WTC11 (cell line): ENCODE measurements at places on chromosomes 3 and 15. TPM values are rescaled to one million over a fixed set of nuclear protein-coding genes. Genes with fewer than 3 reads are reported as not detected.
A peak's percentile ranks its signal among the peaks of the same experiment; 100 is the strongest.

TRIM71 gene
- 237 to 274 TPM (median 238 TPM) in 3 replicates for total RNA-seq

CAND2 gene
- total RNA-seq: 13.7 to 15.4 TPM (median 14.3 TPM) in 3 replicates

ARPP21 gene
- total RNA-seq: not detected in 3 replicates

KNG1 gene
- total RNA-seq: 0.13 to 0.44 TPM (median 0.34 TPM) in 3 replicates

NMNAT3 gene
- 3.5 to 4.9 TPM (median 4.6 TPM) in 3 replicates for total RNA-seq

MST1R gene
- total RNA-seq: 5.1 to 6.2 TPM (median 5.6 TPM) in 3 replicates

PCNP gene
- total RNA-seq: 187 to 193 TPM (median 192 TPM) in 3 replicates

ROPN1 gene
- not detected in 3 replicates for total RNA-seq

MORC1 gene
- not detected in 3 replicates for total RNA-seq

PLOD2 gene
- 36.6 to 40.7 TPM (median 39.3 TPM) in 3 replicates for total RNA-seq

CFAP91 gene
- total RNA-seq: 2.2 to 3.5 TPM (median 3.3 TPM) in 3 replicates

POPDC2 gene
- total RNA-seq: 0.48 to 0.64 TPM (median 0.53 TPM) in 3 replicates

- DNase-seq: no peak
These were observed 69.2 kb upstream of the MFGE8 start for GRCh38 chr15:88982304-88982945.

- DNase-seq: no peak
These were observed 41.6 kb downstream of the WDR76 start for GRCh38 chr15:43868406-43868805.

- no peak for DNase-seq
These were observed 7.9 kb downstream of the VGLL4 start for GRCh38 chr3:11635680-11636393.

DNA sequence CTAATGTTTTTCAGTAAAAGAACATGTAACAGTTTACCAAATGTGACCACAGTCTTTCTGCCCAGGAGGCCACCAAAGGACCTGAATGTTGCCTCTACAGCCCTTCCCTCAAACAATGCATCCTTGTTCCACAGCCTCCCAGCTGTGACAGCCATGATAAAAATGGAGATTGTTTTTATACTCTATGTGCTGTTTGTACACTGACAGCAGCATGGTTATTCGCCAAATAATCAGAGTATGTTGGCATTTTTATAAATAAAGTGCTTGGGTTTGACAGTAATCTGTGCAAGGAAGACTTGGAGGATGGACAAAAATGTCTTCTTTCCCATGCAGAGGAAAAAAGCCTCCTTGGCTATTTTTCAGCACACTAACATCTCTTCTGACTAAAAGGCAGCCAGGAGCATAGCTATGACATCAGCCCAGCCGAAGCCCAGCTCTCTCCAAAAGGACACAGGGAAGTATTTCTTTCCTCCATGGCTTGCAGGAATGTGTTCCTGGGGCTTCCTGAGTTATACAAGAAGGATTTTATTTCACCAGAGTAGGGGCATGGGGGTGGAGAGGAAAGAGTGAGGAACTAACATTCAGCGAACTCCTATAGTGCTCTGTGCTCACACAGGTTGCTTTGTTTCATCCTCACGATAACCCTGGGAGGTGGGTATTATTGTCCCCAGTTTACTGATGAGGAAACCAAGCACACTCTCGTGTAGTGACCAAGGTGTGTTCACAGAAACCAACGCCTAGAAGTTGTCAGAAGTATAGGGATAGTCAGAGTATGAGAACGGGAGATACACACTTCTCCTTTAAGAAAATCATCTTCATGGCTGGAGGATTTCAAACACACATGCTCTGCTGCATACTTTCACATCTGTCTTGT lies 339.7 kb downstream of the MECOM start:
- DNase-seq: no peak

DNA sequence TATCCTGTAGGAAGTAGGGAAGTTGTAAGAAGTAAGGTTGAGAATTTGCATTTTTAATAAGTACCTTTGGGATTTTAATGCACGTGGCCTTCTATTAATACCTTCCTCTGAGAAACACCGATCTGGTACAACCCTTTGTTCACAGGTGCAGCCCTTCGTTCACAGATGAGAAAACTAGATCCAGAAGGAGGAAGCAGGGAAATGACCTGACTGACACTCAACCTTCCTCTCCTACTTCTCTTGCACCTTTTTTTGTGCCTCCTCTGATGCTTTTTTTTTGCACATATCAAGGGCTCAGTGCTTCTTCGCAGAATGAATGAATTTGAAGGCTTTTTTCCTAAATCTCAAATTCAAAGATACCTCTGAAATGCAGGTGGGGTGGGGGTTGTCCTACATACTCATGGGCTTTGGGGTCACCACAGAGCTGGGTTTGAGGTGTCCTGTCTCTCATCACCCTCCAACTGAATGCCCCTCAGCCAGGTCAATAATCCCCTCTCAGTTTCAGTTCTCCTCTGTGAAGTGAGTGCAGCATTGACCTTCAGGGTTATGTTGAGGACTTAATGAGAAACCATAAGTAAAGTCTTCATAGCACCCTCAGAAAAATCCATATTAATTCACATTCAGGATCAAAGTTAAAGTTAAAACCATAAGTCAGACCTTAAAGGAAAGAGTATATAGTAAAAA lies 161.5 kb upstream of the CTNNB1 start:
- DNase-seq: no peak

DNA sequence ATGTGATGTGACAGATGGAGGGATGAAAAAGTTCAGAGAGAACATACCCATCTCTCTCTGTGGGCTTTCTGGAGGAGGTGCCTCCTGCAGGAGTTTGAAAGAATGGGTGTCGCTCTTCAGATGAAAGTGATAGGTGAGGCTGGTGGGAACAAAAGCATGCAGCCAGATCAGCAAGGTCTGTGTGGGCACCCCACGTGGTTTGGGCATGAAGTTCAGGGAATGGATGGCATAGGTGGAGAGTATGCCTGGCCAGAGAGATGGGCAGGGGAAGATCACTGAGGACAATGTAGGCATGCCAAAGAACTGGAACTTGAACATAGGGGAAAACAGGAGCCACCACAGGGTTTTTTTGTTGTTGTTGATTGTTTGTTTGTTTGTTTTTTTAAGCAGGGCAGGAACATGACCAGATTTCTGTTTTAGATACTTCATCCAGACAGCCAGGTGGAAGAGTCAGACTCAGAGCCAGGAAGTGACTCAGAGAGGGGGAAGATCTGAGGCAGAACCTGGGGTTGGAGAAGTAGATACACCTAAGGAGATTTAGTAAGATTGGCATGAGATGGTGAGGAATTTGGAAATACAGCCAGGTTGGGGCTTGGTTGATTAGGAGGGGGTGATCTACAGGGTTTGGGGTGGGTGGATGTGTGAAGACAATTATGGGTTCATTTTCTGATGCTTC lies 64.8 kb upstream of the CLSTN2 start:
- DNase-seq: no peak

DNA sequence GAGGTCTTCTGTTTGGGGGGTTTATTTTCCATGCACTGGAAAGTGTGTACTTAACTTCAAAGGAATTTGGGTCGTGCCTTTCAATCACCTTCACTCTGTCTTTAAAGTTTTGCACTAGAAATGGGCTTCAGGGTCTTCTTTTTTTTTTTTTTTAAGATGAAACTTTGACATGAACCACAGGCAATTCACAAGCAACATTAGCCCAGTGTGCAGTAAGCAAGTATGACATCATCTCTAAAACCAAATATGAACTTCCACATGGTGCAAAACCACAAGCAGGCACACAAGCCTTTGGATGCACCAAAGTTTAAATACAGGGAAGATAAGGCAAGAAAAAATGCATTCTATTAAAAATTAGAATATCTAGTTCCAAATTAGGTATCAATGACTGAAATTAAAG lies 381.9 kb downstream of the ERC2 start:
- DNase-seq: no peak

DNA sequence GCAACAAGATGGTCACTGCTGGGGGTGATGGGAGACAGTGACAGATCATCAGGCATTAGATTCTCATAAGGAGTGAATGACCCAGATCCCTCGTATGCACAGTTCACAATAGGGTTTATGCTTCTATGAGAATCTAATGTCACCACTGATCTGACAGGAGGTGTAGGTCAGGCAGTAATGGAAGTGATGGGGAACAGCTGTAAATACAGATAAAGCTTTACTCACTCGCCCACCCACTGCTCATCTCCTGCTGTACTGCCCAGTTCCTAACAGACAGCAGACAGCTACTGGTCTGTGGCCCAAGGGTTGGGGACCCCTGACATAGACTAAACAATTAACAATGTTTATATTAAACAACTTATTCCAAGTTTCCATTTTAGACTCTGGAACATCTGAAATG lies 25.4 kb downstream of the IFT80 start:
- DNase-seq: no peak

DNA sequence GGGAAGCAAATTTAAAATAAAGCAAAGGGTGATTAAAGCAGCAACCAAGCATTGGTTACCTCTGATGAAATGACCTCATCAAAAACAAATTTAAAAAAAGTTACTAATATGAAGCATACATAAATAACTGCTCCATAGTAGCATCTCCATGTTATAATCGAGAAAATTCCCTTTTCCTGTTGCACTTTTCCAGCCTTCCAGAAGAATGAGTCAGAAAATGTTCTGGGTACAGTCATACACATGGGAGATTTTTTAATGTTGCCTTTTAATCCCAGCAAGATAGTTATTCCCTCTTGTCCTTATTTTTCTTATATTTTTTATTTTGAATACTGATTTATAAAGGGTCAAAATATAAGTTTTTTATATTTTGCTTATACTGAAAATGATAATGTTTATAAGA lies 2.6 kb upstream of the TMCO5A start:
- no peak for DNase-seq

DNA sequence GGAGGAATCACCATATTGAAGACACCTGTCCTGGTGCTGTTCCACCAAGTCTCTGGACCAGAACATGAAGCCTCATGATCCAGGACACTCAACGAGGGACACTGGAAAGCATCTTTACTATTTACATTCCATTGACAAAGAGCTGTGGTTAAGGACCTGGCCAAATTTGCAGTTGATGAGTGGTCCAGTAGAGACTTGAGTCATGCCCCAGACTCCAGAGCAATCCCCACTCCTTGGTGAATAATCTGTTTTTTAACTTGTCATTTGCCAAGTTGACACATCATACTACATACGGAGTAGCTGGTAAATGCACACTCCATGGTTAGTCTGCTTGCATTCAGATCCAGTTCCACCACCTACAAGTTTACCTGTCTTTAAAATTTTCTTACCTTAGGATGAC lies 1.2 kb upstream of the COL6A6 start:
- no peak for DNase-seq

GRCh38 chr15:45249125-45249780 lies 2.8 kb upstream of the SLC28A2 start:
- no peak for DNase-seq

GRCh38 chr15:55742498-55742926 lies 440 bp downstream of the PRTG start:
- DNase-seq: no peak

GRCh38 chr3:58899953-58900298 lies 149.9 kb downstream of the CFAP20DC start:
- no peak for DNase-seq

DNA sequence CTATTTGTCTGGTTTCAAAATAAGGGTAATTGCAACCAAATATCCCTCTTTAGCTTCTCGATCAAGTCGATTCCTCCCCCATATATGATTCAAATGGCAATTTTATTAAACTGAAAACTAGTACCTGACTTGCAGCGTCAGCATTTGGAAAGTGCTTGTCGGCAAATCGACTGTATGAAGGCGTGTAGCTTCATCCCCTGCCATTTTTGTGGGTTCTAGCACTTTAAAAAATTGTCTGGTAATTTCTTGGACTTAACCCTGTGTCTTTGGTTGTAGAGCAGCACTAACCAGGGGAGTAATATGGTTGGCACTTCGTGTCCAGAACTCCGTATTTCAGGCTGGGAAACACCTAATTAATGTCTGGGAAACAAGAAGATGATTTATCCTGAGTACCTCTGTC lies 573 bp downstream of the MME start:
- no peak for DNase-seq

DNA sequence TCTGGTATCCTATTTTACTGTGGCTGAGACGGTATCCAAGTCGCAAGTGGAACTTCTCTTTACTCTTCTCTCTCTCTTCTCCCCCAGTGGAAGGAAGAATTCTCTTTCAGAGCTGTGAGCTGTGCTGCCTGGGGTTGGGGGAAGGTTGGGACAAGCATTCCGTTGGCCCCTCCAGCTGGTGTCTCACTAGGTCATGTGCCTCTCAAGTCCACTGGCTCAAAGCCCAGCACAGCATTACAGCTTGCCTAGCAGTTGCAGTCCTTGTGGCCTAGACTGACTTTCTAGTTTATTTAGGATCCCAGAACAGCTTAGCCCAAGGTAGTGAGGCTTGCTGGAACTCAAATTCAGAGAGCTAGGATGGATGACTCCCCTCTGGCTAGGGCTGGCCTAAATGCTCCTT lies 76.1 kb upstream of the SPATA16 start:
- DNase-seq: no peak

GRCh38 chr15:79978260-79978654 lies 7.3 kb upstream of the BCL2A1 start:
- no peak for DNase-seq

GRCh38 chr15:100571592-100572167 lies 30.3 kb downstream of the LINS1 start:
- no peak for DNase-seq

DNA sequence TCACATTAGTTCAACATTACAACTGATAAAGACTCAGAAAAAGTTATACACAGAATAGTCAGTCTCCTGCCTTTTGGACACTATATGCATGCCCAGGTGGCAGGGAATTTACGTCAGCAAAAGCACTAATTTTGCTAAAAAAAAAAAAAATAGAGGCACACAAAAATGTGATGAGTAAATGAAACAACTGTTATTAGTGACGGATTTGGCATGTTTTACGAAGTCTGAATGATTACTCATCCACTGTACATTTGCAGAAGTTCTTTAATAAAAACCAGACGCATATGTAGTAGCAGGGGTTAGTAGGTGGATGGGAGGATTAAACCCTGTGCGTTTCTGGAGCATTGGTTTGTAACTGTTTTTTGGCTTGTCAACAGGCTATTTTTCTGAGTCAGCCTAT lies 99.0 kb downstream of the MITF start:
- no peak for DNase-seq

GRCh38 chr3:186178412-186178811 lies 69.5 kb upstream of the ETV5 start:
- no peak for DNase-seq

- DNase-seq: no peak
These were observed 184.9 kb downstream of the APBA2 start for GRCh38 chr15:29070471-29071231.

- DNase-seq: peak; percentile 28
These were observed 109.8 kb downstream of the IGF2BP2 start for GRCh38 chr3:185715091-185715490.

- DNase-seq: no peak
These were observed 26.4 kb downstream of the ANXA2 start for GRCh38 chr15:60371175-60372051.

- DNase-seq: peak; percentile 54
These were observed 58.9 kb upstream of the DAZL start for GRCh38 chr3:16663854-16664712.

- DNase-seq: no peak
These were observed 13.9 kb downstream of the UPK1B start for GRCh38 chr3:119187266-119187665.

- DNase-seq: no peak
These were observed 152.9 kb downstream of the XXYLT1 start for GRCh38 chr3:195117978-195118581.

GRCh38 chr3:194250098-194251002 lies 100.8 kb downstream of the CPN2 start:
- DNase-seq: no peak
